ENCODE measurements at places on chromosomes 5 and 9.

DNA sequence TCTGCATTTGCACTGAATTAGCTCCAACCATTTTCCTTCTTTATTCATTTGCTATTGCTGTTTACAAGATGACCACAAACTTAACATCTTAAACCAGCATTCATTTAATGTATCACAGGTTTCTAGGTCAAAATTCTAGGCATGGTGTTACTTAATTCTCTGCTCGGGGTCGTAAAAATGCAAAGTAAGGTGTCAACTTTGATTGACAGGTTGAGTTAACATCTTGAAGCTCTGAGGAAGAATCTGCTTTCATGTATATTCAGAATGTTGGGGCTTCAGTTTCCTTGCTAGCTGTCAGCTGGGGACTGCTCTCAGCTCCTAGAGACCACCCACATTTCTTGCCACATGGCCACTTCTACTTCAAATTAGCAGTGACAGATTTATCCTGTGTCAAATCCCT lies 348.7 kb upstream of the GRIN3A start:
- no peak for DNase-seq

- peak; percentile 0 for DNase-seq
Measured at GRCh38 chr5:146130440-146131045, 25.2 kb upstream of the PLAC8L1 start.

DNA sequence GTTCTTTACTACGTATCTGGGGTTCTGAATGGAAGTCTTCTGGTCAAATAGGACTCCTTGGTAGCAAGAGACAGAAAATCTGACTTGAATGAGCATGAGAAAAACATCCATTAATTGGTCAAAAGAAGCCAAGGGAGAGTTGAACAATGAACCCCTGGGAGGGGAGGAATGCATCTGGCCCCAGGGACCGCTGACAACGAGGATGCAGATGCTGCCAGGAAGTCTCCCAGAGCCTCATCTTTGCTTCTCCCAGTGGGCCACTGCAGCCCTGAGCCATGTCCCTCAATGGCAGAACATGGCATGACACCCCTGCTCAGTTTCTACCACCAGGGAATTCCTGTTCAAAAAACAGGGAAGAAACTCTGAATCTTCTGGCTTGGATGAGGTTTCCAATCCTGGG lies 50.5 kb upstream of the ICE1 start:
- DNase-seq: no peak

DNA sequence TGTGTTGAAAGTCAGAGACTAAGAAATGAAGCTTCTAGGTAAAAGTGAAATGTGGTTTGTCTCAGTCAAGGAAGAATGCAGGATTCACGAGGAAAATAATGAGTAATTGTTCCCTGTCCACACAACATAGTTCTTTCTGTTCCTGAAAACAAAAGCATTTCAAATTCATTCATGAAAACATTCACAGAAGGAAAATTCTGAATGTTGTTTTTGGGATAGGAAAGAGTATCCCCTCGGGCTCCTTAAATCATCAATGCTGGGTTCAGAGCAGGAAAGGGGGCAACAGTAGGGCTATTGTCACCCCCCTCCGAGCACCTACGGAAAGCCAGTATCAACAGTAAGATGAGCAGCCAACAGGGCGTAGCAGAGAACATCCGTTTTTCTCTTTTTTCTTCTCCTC lies 769.9 kb upstream of the ADAMTS16 start:
- DNase-seq: no peak

DNA sequence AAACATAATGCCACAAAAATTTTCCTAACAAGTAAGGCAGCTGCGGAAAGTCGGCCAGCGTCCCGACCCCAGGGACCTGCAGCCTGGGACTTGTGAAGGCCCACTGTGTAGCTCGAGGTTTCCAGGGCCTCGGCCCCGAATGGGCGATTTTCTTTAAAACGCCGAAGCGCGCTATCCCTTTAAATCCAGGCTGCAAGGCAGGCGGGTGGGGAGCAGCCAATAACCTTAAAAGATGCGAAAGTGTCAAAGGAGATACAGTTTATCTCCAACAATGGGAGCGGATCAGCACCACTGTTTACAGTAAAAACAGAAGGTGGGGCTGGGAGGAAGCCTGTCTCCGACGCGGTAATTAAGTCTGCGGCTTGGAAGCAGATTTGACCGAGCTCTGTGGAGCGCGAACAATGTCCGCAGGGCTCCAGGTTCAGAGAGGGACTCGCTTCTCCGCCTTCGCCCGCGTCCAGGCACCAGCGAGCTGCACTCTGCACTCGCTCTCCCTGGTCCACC lies 1.7 kb upstream of the ZSWIM6 start:
- peak; percentile 21 for DNase-seq

DNA sequence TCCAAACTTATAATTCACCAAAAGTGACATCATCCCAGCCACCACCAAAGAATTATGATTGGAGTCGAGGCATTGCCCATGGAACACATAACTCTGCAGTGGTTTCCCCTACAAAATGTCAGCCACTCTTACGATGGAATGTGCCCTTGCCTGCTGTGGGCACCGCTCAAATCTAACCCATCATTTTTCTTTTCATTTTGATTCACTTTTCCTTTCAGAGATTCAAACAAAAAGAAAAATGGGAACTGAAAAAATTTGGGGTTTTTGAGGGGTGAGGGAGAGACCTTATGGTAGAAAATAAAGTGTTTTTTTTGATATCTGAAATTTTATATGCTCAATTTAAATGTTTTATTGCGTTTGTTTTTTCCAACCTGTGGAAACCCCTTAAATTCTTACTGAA lies 28.1 kb downstream of the SMARCA2 start:
- DNase-seq: no peak

DNA sequence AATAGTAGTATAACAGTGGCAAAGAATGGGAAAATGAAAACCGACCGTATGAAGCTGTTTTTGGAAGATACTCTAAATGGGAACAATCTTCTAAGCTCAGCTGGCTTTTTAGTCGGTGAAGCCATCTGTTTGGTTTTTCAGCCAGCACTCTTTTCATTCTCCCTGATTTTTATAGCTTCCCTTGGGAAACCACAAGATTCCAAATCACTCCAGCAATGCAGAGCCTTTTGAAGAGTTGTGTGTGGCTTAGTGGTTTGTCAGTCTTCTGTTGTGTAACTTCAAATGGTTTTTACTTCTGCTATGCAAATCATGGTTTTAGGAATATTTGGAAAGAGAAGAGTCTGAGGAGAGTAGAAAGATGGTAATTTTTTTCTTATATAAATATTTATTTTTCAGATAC lies 180.7 kb downstream of the KDM4C start:
- no peak for DNase-seq

- no peak for DNase-seq
Measured at GRCh38 chr5:367358-368130, 46.0 kb downstream of the AHRR start.

- DNase-seq: no peak
Measured at GRCh38 chr5:82905986-82906385, 171.2 kb downstream of the TMEM167A start.

- no peak for DNase-seq
Measured at GRCh38 chr5:89043676-89044075, 160.7 kb upstream of the MEF2C start.

DNA sequence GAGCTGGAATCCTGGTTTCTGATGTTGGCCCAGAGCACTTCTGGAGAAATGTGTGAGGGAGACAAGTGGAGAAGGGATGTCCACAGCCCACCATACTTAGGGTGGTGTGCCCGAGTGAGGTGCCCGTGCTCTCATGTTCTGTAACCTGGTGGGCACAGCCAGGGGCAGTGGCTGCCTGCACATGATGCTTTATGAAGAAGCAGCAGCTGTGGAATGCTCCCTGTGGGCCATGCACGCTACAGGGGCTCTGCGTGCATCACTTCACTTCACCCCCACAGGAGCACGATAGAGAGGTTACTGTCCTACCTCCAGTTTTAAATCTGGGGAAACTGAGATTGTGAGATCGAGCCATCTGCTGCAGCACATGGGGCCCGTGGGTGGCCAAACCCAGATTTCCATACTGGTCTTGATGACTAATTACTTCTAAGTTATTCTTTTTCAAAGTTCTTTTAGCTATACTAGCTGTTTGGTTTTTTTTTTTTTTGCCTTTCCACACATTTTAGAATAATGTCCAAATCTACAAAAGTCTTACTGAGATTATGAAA lies 441.6 kb downstream of the GADD45G start:
- no peak for DNase-seq
